ENCODE measurements at places on chromosomes 3 and 15.

DNA sequence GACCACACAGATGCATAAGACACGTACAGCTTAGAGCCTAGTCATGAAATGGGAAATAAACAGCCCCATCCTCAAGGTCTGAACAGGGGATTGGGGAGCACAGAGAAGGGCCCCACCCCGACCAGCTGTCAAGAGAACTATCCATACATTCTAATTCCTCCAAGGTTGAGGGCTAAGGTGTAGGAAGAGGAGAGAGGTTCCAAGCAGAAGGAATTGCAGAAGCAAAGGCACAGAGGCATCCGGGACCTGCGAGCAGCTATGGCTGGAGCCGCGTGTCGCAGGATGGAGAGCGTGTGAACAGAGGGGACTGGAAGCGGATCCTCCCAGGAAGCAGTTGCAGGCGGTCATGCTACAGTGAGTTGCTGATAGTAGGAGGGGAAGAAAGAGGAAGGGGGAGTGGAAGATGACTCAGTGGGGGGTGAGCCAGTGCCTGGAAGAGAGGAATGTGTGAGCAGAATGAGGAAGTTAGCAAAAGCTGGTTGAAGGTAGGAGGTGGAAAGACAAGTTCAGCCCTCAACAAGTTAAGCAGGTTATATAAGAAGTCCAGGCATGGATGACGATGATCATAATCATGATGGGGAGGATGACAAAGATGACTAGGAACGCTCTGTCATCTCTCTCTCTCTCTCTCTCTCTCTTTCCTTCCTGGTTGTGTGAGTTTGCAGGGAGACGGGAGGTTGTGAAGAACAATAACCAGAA, 89.7 kb downstream of the LIPC start:
- DNase-seq: peak; percentile 43

GRCh38 chr3:122727766-122728165, 47.1 kb downstream of the PARP14 start:
- DNase-seq: no peak

- no peak for DNase-seq
Observed at GRCh38 chr3:146375219-146375618, 94.1 kb downstream of the PLSCR2 start.

- no peak for DNase-seq
Observed at GRCh38 chr3:131775650-131776049, 259.2 kb downstream of the CPNE4 start.

DNA sequence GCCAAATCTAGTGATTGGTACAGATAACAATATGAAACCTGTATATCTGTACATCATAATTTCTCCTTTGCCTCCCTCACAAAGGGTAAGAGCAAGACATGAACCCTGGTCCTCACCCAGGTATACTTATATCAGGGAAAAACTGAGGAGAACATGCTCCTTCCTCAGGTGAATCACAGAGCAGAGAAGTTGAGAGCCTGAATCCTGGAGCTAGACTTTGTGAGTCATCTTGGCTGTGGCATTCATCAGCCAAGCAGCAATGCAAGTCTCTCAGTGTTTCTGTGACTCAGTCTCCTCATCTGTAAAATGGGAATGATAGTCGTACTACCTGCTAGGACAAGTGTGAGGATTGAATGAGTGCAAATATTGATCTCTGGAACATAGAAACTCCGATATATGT, 165.7 kb upstream of the ADAMTS9 start:
- DNase-seq: no peak

GRCh38 chr3:47079432-47079831, 84.5 kb downstream of the SETD2 start:
- DNase-seq: no peak

GRCh38 chr3:4030624-4031023, 231.4 kb downstream of the LRRN1 start:
- no peak for DNase-seq

DNA sequence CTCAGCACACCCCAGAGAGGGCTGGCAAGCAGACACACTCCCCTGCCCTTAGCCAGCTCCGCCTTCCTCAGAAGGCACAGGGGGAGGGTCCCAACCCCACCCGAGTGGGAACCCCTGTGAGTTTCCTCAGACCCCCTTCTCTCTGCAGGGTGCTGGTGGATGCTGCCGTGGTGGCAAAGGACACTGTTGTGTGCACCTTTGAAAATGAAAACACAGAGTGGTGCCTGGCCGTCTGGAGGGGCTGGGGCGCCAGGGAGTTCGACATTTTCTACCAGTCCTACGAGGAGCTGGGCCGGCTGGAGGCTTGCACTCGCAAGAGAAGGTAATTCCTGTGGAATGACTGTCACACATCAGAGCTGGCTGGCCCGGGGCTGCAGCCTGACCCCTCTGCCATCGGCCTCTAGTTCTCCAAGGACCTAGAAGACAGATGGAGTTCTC, 149.4 kb downstream of the LRRK1 start:
- DNase-seq: no peak

- DNase-seq: no peak
Observed at GRCh38 chr3:4432259-4432658, 34.8 kb downstream of the SUMF1 start.

DNA sequence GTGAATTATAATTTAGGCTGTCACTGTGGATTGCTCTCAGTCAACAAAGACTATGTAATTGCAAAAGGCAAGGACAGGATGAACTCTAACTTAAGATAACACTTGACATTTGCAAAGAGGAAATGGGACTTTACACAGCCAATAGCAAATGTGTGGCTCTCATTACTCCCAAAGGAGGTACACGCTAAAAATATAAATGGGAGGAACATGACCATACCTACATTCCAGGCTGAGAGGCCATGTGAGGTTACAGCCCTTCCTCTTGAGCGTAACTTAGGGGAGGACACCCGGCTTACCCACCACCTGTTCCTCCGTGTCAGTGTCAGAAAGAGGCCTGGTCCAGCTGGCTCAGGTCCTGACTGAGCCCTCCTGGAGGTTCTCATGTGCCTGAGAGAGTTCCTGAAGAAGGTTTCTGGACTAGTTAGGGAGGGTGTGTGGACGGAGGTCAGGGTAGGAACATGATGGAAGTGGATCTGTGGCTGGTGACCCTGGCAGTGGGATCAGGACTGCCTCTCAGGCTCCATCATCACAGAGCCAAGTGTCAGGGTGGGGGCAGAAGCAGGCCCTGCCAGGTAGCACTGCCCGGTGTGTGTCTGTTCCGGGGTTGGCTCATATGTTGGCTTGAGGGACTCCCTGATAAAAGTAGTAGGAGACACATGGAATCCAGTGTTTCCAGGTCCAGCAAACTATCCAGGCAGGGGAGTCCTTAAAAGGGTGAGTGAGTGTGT, 7.9 kb downstream of the POPDC2 start:
- no peak for DNase-seq

- no peak for DNase-seq
Observed at GRCh38 chr3:43213631-43214030, 72.7 kb upstream of the SNRK start.

DNA sequence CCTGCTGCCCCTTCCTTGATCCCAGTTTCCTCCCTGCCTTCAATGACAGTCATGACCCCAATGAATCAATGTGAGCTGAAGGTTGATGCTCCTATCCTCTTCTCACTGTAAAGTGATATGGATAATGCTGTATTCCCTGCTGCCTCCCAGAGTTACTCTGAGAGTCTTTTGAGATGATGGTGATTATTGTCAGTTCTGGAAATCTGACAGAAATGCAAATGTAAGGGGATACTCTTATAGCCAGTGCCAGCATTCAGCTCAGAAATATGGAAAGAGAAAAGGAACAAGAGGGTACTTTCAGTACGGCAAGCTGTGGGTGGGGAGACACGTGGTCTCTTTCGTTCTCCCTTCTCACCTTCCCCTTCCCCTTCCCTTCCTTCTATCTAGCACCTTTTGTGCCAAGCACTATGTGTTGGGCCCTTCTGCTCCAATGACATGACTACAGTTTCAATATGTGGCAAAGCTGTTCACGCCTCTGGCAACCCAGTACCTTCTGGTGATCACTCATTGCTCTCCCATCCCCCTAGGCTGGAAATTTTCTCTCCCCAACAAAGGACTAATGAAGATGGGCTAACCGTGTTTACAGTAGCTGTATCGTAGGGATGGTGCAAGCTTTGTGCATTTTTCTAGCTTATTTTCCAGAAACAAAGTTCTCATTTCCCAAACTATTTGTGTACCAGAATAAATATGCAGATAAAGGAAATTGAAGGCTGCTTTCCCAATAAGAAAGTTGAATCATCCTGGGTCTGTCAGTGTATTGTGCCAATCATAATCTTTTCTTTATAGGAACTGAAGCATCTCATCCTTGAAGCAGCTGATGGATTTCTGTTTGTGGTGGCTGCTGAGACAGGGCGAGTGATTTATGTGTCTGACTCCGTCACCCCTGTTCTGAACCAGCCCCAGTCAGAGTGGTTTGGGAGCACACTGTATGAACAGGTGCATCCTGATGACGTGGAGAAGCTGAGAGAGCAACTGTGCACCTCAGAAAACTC, 70.3 kb downstream of the ARNT2 start:
- no peak for DNase-seq

GRCh38 chr15:85401108-85401774, 20.8 kb downstream of the AKAP13 start:
- no peak for DNase-seq

DNA sequence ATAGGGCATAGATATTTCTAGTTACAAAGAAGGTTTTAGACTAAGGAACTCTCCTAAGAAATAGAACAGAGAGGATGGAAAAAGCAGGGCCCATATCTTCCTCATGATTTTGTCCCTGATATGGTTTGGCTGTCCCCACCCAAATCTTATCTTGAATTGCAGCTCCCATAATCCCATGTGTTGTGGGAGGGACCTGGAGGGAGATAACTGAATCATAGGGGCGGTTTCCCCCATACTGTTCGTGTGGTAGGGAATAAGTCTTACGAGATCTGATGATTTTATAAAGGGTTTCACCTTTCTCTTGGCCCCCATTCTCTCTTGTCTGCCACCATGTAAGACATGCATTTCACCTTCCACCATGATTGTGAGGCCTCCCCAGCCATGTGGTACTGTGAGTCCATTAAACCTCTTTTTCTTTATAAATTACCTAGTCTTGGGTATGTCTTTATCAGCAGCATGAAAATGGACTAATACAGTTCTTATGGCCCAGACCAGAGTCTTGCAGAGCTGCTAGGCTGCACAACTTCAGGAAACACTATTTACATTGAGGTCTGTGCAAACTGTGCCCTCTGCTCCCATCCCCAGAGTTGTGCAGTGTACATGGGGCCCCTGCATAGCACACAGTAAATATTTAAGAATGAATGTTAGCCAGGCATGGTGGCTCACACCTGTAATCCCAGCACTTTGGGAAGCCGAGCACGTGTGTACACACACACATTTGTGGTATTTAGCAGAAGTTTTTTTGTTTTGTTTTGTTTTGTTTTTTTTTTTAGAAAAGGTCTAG, 20.3 kb upstream of the CA12 start:
- DNase-seq: no peak

DNA sequence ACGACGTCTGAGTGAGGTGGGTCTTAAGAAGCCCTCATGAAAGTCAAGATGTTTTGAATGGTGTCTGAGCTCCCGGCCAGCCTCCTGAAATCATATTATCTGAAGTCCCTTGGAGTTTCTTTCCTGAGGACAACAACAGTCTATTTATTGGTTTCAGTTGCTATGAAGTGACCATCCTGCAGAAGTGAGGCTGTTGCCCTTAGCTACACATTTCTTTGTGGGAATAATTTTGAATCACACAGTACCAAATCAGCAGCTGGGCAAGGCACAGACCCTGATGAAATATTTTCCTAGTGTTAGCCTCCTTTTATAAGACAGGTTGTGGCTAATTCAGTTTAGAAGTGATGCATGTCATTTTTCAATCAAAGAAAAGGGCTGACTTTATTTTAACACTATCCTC, 220.7 kb upstream of the AZI2 start:
- no peak for DNase-seq

GRCh38 chr3:14872706-14873105, 53.9 kb downstream of the FGD5 start:
- DNase-seq: no peak

DNA sequence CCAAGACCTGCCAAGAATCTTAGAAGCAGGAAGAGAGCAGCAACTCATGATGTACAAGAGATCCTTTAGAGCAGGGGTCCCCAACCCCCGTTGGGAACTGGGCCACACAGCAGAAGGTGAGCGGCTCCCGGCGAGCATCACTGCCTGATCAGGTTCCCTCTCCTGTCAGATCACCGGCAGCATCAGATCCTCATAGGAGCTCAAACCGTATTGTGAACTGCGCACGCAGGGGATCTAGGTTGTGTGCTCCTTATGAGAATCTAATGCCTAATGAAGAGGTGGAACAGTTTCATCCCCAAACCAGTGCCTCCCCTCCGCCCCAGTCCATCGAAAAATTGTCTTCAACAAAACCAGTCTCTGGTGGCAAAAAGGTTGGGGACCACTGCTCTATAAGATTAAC, 13.8 kb downstream of the SLC41A3 start:
- no peak for DNase-seq

GRCh38 chr15:70222606-70223005, 124.9 kb upstream of the TLE3 start:
- DNase-seq: no peak

GRCh38 chr3:139355476-139355875, 11.7 kb downstream of the MRPS22 start:
- DNase-seq: peak; percentile 43

DNA sequence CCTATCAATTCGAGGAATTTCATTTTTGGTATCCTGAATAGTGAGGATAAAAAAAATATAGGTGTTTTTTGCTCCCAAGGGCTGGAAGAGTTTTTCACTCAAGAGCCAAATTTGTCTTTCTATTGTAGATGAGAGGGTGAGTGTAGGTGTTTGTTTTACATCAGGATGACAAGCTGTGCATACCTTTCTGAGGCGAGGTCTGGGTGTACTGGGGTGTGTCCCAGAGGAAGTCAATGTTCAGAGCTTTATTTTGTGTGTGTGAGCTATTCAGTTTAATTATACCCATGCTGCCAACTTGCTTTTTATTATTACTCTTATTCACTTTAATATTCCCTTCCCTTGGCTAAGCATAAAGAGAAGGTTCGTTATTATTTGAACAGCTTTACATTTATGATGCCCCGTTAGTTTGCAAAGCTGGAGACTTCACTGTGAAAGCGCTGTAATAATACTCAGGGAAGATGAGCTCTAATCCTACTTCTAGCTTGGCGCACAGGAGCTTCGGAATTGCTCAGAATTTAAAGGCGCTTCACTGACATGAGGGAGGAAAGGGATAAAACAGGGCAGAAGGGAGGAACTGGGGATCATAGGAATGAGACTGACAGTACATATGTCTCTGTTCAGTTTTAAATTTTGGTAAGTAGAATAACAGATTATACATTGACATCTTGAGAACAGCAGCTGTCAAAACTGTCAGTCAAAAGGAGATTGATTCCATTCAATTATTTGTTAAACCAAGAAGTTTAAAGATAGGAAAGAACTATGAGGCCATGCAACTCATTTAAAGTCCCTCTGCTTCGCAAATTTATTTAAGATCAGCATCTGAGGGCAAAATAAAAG, 117.7 kb upstream of the TP63 start:
- DNase-seq: peak; percentile 19

DNA sequence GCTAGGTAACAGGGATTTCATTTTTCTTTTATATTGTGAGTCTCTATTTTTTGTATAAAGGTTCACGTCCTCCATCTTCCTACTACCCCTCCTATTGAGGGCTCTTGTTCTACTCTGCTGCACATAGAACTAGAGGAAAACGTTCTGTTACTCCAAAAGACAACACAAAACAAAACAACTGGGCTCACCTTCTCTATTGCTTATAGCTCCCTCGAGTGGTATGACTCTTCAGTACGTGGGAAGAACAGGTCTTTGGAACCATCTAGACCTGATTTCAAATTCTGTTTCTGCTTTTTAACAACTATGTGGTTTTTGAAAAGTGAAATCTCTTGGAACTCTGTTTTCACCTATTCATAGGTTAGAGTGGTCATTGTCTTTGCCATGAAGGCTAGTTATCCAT, 515.3 kb downstream of the SOX2 start:
- DNase-seq: no peak
